ENCODE measurements at places on chromosomes 16 and 17.
A peak's percentile ranks its signal among the peaks of the same experiment; 100 is the strongest.

- DNase-seq, result no peak
Observed at GRCh38 chr17:72788950-72789585, 303.4 kb downstream of the SLC39A11 start.

DNA sequence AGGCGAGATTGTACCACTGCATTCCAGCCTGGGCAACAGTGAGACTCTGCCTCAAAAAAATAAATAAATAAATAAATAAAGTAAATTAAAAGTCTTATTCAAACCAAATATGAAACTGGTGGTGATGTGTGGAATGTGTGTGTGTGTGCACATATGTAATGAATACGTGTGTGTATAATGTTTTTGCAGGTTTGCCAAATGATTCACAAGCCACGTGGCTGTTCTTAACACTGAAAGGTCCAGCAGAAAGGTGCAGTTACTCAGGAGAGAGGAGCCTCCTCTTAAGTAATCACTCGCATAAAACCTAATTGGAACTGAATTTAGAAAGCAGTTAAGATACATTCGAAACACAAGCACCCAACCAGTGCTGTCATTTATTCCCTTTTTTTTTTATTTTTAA is 22.9 kb downstream of the GDE1 start:
- DNase-seq, result no peak

- peak; percentile 63 for DNase-seq
Observed at GRCh38 chr16:68445458-68445857, 2.9 kb downstream of the SMPD3 start.

- no peak for DNase-seq
Observed at GRCh38 chr16:3583303-3584038, 6.3 kb upstream of the NLRC3 start.

DNA sequence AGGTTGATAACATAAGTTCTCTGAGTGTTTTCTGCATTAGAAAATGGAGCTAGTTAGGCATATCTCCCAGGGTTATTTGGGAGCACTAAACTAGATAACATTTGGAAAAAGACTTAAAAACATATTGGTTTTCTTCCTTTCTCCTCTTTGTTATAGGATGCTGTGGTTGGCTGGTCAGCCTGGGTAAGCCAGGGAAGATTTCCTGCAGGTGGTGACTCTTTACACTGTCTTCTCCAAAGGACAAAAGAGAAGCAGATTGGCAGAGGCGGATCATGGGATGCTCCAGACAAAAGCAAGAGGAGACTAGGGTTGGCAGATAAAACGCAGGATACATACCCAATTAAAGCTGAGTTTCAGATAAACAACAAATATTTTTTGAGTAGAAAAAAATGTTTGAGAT is 6.2 kb upstream of the CRYBA1 start:
- no peak for DNase-seq

- no peak for DNase-seq
Observed at GRCh38 chr16:28609631-28610594, at the start of gene SULT1A1. SULT1A1 (minus strand) TSS chr16:28610044; CDS start chr16:28608855, 1,189 bp downstream.

- no peak for DNase-seq
Observed at GRCh38 chr16:8554881-8555280, 35.4 kb downstream of the TMEM114 start.

DNA sequence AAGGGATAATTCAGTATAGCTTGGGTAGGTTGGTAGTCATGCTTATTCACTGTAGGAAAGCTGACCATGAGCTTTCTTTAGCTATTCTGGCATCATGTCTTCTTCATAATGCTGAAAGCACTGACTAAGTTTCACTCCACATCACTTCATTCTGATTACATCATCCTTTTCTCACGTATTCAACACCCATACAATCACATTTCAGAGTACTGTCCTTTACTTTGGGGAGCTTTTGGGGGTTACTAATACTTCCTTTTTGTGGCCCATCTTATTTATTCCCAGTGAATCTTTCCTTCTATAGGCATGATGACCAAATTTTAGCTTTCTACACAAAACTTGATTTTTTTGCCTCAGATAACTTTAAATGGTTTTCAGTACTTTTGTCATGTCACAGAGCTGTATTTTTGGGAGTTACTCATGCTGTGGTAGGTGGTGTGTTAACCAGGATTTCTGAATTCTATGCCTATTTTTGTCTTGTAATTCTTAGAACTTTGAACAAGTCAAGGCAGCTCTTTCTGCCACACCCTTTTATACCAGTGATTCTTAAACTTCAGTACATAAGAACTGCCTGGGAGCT is 23.5 kb downstream of the TADA2A start:
- no peak for DNase-seq

- DNase-seq, result no peak
Observed at GRCh38 chr16:11238272-11239202, 17.5 kb downstream of the SOCS1 start.

- DNase-seq, result no peak
Observed at GRCh38 chr17:21078016-21078780, 35.4 kb upstream of the USP22 start.

- DNase-seq, result no peak
Observed at GRCh38 chr16:84916178-84916577, 95.2 kb downstream of the ZDHHC7 start.

GRCh38 chr16:89123831-89124100 is 30.1 kb downstream of the ACSF3 start:
- no peak for DNase-seq

- no peak for DNase-seq
Observed at GRCh38 chr16:73086108-73086507, 38.2 kb upstream of the ZFHX3 start.

DNA sequence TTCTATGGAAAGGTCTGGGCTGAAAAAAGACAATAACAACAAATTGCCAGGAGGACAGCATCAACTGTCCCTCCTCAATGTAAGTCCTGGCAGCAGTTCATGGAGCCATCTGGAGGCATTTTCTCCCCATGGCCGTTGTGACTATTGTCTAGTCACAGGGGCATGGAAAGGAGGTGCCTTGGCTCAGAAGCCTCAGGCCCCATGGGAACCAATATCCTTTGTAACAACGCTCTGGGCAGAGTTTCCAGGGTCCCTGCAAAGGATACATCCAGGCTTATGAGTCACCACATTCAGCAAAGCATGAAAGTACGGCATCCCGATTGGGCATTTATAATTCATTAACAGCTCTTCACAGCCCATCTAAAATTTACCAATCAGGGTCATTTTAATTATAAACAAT is 85.2 kb downstream of the GLG1 start:
- no peak for DNase-seq

DNA sequence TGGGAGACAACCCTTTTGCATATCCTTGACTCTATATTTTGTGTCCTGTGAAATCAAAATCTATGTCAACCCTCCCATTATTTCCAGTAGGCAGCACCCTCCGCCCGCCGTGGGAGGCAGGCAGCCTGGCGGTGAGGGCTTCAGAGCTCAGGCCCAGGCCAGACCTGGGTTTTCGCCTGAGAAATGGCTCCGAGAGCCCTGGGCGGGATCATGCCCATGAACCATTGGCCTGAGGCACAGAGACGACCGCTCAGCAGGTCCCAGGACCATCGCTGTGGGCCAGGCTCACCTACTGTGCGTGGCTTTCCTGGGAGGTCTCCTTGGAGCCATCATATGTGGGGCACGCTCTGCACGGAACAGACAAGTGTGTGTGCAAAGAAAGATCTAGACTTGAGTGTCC is 6.3 kb upstream of the SLC38A8 start:
- no peak for DNase-seq

- DNase-seq, result no peak
Observed at GRCh38 chr17:39556423-39556822, 51.3 kb downstream of the NEUROD2 start.

GRCh38 chr17:58669853-58670252 is 22.0 kb downstream of the TEX14 start:
- no peak for DNase-seq

DNA sequence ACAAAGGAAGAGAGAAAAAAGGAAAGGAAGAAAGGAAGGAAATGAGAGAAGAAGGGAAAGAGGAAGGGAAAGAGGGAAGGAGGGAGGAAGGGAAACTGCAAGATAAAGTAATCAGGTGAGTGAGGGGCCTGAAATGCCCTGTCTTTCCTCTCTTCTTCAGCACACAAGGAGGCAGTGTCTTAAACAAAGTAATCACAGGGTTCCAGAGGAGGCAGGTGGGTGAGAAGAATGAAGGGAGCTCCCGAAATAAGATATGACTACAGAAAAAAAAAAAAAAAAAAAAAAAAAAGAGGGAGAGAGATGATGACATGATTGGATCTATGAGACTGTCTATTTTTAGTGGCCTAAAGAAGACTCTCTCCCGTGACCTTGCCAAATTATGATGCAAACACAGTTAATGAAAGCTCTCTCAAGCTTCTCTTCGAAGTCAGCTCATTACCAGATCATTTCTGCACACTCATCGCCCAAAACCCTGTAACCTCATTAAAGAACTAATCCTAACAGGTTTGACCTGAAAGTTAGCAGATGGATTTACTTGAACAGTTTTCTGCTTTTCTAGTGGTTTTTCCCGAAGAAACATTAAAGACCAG is 53.6 kb downstream of the CDH11 start:
- no peak for DNase-seq

DNA sequence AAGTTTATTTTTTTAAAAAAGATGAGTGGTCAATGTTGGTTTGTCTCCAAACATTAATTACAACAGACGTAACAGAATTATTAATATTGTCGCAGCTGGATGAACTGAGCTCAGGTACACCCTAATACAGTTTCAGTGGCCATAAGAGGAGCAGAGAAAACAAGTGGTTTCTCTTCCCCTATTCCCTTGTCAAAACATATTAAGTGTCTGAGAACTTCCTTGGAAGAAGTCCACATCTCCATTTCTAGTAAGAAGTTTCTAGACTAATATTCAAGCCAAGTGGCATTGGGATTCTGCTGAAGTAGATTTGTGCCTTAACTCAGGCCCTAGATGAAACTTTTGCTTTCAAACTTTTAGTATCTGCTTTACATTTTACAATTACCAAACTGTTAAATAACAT is 47.7 kb downstream of the GNA13 start:
- DNase-seq, result no peak

- no peak for DNase-seq
Observed at GRCh38 chr17:61878984-61879612, 15.8 kb upstream of the BRIP1 start.

DNA sequence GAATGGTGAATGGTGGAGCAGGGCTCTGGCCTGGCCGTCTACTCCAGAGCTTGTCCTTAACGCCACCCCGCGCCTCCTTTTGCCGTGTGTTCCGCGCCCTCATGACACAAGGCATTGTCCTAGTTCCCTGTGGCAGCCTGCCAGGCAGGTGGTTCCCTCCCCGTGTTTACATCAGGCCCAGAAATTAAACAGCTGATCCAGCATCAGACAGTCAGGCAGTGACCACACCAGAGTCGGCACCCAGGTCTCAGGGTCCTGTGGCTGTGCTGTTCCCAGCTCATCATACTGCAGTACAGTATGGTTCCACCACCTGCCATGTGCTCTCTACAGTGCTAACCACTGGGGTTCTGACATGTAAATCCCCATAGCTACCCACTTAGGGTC is 119.7 kb downstream of the RAB11FIP4 start:
- DNase-seq, result no peak

GRCh38 chr17:56870081-56870651 is 36.2 kb downstream of the DGKE start:
- no peak for DNase-seq

- DNase-seq, result no peak
Observed at GRCh38 chr16:77509796-77510195, 75.0 kb upstream of the ADAMTS18 start.

GRCh38 chr17:50956750-50957523 is 90.8 kb upstream of the TOB1 start:
- DNase-seq, result peak; percentile 54

GRCh38 chr17:16880121-16880842 is 91.6 kb downstream of the TNFRSF13B start:
- no peak for DNase-seq

- no peak for DNase-seq
Observed at GRCh38 chr16:721765-722540, 1.0 kb downstream of the ANTKMT start.

DNA sequence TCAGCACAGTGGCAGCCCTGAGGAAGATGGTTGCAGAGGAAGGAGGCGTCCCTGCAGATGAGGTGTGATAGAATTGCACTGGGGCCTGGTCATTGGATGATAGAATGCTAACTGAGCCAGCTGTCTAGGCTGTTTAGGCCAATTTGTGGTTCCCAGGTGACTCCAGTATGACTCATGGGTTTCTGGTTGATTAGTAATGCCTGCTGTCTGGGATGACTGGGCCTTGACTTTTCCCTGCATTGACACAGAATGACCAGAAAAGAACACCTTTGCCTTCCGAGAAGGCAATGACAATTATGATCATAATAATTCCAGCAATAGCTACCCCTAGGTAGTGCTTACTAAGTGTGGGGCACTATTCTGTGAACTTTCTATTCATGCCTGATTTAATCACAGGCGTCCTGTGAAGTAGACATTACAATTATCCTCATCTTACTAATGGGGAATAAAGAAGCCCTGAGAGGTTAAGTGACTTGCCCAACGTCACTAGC is 31.5 kb downstream of the USP43 start:
- no peak for DNase-seq

- DNase-seq, result no peak
Observed at GRCh38 chr17:78146881-78147280, 696 bp downstream of the C17orf99 start.

DNA sequence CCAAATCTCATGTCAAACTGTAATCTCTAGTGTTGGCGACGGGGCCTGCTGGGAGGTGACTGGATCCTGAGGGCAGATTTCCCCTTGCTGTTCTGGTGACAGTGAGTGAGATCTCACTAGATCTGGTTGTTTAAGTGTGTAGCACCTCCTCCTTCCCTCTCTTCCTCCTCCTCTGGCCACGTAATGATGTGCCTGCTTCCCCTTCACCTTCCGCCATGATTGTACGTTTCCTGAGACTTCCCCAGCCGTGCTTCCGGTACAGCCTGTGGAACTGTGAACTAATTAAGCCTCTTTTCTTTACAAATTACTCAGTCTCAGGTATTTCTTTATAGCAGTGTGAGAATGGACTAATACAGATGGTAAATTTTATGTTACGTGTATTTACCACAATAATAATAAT is 49.2 kb downstream of the METTL16 start:
- no peak for DNase-seq

DNA sequence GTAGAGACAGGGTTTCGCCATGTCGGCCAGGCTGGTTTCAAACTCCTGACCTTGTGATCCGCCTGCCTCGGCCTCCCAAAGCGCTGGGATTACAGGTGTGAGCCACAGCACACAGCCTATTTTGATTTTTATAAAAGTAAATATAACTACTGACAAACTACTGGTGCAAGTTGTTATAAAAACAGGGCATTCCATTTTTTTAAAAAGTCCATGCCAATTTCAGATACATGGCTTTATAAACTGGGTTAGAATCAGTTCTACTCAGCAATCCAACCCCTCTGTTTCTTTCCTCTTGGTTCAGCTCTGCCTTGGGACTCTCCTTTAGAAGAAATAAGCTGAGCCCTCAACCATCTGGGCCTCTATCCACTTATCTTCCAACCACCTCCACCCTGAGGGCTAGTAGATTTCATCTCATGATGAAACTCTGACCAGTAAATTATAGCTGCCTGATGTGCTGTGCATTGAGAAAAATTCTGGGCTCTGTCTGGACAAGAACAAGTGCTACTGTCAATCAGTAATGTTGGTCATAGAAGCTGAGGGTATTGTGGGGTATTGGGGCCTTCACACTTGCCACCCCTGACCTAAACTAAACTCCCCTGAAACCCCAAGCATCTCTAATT is 10.2 kb downstream of the RANBP10 start:
- DNase-seq, result no peak

Measured in GM19239 (cell line).